GM12878 (cell line): ENCODE measurements at places on chromosomes 2 and 18.

DNA sequence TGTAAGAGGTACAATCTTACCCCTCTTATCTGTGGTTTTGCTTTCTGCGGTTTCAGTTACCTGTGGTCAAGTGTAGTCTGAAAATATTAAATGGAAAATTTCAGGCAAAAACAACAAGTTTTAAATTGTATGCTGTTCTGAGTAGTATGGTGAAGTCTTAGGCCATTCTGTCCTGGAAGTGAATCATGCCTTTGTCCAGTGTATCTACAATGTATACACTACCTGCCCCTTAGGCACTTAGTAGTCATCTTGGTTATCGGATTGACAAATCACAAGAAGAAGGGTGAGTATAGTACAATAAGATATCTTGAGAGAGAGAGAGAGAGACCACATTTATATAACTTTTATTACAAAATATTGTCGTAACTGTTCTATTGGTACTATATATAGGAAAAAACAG lies 43.5 kb downstream of the RAB3GAP1 start:
- no peak for DNase-seq

GRCh38 chr2:209388446-209389037 lies 35.3 kb upstream of the MAP2 start:
- no peak for DNase-seq

DNA sequence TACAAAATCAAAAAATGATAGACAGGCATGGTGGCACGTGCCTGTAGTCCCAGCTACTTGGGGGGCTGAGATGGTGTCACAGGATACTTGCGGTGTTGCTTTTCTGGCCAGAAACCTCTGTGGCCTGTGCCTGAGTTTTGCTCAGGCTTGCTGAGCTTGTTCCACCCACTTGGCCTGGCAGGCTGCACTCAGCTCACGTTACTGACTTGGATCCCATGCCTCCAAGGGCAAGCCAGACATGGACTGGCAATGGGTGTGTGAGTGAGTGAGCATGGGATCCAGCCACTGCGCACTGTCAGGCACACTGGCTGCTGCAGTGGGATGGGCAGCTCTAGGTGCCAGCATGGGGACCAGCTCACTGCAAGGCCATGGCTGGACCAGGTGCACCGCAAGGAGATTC lies 67.9 kb downstream of the NCAPH start:
- no peak for DNase-seq

GRCh38 chr2:170495896-170496295 lies 219.2 kb upstream of the SP5 start:
- DNase-seq: no peak

DNA sequence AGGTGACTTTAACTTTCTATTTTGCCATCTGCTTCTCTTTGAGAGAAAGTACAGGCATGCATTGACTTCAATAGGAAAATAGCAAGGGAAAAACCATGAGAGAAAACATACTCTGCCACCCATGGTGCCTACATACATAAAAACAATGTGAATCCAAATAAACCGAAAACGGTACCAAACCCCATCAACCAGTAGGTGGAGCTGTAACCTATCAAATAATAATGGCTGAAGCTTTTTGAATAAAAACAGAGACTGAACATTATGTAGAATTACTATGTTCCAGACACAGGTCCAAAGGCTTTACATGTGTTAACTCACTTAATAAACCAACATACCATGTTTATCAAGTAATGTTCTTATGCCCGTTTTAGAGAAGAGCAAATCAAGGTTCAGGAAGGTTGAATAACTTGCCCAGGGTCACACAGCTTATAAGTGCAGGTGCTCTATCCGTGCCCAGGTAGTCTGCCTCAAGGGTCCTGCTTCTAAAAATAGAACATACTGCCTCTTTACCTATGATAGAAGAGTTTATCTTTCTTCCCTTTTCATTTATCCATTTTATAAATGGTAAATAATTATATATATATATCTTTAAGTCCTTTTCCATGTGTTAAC lies 293.9 kb upstream of the SYT4 start:
- no peak for DNase-seq

DNA sequence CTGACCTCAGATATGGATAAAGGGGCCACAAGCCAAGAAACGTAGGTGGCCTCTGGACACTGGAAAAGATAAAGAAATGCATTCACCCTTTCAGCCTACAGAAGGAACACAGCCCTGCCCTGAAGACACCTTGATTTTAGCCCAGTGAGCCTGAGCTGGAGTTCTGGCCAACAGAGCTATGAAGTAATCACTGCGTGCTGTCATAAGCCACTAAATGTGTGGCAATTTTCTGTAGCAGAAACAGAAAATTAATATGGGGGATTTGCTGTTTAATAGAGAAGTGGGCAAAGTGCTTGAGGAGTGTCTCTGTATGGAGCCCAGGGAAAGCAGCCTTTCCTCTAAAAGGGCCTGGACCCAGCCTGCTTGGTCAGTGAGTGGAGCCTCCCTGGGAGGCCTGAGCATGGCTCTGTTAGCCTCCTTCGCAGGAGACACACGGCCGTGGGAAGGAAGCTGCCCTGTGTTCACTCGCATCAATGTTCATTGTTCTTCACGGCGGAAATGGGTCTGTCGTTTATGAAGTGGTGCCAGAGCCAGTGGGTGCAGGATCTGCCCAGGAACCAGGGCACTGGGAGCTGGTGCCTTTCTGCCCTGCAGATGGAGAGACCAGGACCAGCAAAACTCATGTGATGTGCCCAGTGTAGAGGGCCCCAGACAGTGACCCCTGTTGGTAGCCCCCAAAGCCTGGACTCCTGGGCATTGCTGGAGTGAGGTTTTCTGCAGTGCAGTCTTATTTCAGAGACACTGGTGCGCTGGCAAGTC lies 268.9 kb downstream of the NDUFA10 start:
- DNase-seq: no peak
